ENCODE measurements at places on chromosomes 12 and 14.

GRCh38 chr12:21776175-21776574 lies 1.7 kb upstream of the KCNJ8 start:
- no peak for DNase-seq

GRCh38 chr14:36474593-36474992 lies 45.4 kb downstream of the NKX2-1 start:
- no peak for DNase-seq

- no peak for DNase-seq
These were observed 357.1 kb upstream of the MGAT4C start for GRCh38 chr12:86613311-86613710.

- no peak for DNase-seq
These were observed 183.1 kb downstream of the PHLDA1 start for GRCh38 chr12:75848431-75848925.

DNA sequence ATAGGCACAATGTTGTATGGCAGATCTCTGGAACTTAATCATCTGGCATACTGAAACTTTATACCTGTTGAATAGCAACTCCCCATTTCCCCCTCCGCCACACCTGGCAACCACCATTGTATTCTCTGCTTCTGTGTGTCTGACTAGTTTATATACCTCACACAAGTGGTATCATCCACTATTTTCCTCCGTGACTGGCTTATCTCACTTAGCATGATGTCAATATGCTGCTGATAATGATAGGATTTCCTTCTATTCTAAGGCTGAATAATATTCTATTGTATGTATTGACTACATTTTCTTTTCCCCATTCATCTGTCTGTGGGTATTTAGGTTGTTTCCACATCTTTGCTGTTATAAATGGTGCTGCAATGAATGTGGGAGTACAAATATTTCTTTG lies 21.5 kb downstream of the BRMS1L start:
- DNase-seq, result peak; percentile 29

DNA sequence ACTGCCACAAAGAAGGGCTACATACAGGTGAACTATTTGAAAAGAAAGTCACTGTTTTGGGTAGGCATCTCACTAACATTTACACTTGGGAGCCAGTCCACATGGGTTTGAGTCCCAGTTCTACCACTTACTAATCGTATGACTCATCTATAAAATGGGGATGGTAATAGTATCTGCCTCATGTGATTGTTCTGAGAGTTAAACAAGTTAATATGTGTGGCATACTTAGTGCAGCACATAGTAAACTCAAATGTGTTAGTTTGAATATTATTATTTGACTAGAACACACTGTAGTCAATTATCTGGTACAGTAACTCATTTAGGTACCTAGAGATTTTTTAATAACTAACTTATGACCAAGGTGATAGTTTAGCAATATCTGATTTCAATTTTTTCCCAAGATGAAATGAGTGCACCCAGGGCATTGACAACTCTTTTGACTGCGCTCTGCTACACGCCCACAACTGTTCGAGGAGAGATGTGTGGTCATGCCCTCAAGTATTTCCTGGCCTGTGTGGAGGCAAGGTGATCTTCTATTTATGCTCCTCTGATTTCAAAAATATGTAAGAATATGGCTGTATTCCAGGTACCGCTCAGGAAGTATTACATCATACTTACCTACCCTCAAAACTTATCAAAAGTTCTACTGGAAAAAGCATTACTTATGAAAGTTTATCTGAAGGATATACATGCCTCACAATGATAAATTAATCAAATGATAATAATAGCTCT lies 210.6 kb upstream of the EGLN3 start:
- DNase-seq, result no peak

DNA sequence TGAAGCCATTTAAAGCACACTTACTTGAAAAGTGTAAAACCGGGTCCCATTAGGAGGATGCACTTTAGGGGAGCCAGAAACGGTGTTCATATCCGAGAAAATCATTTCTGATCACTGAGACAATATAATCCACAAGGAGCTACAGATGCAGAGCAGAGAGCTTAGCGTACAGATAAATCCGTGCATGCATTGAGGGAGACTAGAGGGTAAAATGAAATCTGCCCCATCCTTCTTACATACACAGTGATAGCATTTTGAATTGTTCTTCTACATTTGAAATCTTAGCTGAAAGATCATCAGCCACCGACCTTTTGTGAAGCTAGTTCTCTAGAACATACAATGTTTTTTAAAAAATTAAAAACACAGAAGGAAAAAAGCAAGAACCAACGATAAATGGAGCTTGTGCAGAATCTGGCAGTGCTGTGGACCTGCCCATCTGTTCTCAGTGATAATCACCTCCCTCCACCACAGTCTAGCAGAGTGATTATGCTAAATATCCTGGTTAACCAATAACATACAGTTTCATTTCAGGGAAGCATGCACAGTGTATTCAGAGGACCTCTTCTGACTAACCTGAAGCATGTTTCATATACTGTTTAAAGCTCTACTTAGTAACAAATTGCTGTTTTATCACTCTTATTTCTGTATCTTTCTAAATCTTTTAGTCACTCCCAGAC lies 161.1 kb downstream of the PPFIA2 start:
- peak; percentile 46 for DNase-seq

GRCh38 chr12:8629486-8630033 lies 16.9 kb upstream of the AICDA start:
- DNase-seq, result no peak

- peak; percentile 70 for DNase-seq
These were observed 15.4 kb upstream of the TMEM120B start for GRCh38 chr12:121697093-121697698.

GRCh38 chr12:130226771-130227170 lies 64.5 kb downstream of the FZD10 start:
- no peak for DNase-seq

DNA sequence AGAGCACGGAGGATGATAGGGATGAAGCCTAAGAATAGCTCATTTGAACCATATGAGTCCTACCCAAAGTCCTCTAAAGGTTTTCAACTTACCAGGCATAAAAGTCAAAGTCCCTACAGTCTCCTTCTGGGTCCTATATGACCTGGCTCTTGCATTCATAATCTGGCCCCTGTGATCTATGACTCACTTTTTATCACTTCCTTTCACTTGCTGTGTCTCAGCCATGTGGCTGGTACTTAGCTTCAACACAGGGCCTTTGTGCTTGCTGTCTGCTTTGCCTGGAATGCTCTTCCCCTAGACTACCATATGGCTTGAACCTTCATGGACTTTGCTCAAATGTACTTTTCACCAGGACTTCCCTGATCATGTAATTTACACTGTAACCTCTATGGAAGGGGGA lies 137.6 kb upstream of the TMTC1 start:
- no peak for DNase-seq

DNA sequence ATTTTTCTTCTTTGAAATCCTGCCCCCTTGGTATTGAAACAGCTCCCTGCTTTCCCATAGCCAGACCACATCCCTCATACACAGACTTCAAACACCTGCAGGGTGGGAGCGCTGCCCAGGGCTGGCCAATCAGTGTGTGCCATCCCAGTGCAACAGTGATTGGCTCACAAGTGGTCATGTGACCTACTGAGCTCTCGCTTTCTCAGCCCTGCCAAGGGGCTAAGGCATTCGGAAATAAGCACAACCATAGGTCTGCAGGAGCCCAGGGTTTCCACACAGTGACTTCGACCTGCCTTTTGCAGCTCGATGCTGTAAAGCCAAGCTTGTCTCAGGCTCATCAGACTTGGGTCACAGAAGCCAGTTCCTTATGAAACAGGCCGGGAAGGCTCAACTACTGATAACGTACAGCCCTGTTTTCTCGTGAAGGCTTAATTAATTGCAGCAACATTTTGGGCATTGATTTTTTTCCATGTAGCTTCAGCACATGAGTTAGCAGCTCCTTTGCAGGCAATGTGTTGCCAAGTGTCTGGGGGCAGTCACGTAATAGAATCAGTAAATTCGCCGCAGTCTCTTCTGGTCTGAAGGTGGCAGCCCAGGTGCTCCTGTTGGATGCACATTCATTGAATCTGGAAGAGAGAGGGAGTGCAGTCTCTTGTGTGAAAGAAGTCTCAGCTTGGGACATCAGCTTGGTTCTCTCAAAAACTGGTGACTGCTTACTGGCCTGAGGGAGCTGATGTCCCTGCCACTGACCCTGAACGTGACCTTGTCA lies 1091.8 kb downstream of the AACS start:
- no peak for DNase-seq

DNA sequence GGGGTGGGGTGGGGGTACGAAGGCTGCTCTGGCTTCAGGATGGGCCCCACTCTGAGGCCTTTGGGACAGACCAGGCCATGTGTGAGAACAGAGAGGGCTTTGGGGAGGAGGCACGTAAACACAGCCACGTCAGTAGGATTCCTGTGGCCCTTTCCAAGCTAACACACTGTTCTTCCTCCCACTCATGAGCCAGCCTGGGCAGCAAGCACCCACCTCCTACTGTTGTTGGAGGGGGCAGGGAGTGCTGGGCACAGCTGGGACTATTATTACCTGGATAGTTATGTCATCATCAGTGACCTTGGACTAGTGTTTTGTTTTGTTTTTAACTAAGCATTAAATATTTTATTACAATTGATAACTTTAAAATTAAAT lies 5.3 kb downstream of the CHGA start:
- no peak for DNase-seq

DNA sequence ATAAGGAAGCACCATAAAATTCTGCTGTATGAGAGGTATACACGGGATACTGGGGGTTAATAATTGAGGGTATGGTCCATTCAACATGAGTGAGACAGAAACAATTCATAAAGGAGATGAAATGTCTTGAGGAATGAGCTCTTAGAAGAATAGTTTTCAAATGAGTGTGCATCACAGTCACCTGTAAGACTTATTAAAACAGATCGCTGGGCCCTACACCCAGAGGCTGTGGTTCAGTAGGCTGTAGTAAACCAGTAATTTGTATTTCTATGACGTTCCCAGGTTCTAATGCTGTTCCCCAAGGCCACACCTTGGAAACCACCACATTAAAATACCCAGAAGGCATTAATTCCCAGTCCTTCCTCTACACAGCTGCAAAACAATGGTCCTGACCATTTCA lies 49.6 kb downstream of the CAND1 start:
- no peak for DNase-seq

DNA sequence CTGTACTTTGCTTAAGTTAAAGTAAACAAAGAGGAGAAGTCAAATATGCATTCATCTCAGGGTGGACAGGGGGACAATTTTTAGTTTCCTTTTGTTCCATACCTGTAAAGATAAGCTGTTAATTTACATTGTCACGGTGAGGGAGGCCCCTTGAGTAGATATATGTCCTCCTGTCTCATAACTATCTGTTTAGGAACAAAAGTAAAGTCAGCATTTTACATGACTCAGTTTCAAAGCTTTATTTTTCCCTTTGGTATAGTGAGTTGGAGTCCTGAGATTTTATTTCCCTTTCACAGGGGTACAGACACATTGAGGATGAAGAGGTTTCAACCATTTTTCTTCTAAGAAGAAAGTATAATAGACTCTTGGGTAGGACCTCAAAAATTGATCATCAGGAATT lies 50.1 kb downstream of the TESPA1 start:
- DNase-seq, result no peak

- no peak for DNase-seq
These were observed 310.0 kb upstream of the DDHD1 start for GRCh38 chr14:53462931-53463778.

DNA sequence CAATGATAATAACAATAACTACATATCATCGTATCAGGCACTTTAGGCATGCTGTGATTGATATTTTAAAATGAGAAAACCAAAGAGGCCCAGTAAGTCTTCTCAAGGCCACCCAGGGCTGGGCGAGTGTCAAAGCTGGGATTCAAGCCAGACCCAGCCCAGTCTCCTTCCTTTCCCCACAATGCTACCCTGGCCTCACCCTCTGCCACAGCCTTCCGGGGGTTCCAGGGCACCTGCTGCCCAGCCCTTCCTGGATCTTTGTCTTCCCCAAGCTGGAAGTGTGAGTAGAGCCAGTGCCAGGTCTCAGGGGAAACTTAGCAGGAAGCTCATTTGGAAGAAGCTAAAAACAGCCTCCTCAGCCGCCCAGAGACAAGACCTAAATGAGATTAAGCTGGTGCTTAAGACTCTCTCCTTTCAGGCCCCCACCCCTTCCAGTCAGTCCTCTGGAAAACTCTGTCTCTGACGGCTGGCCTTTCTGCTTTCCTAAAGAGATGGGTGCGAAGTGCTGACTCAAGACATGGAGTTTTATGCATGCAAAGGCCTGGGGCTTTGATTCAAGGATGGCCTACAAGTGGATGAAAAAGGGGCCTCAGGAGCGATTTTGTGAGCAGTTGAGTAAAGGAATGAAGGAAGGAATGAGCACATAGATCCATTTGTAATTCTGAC lies 184.2 kb downstream of the KCNA5 start:
- DNase-seq, result no peak

DNA sequence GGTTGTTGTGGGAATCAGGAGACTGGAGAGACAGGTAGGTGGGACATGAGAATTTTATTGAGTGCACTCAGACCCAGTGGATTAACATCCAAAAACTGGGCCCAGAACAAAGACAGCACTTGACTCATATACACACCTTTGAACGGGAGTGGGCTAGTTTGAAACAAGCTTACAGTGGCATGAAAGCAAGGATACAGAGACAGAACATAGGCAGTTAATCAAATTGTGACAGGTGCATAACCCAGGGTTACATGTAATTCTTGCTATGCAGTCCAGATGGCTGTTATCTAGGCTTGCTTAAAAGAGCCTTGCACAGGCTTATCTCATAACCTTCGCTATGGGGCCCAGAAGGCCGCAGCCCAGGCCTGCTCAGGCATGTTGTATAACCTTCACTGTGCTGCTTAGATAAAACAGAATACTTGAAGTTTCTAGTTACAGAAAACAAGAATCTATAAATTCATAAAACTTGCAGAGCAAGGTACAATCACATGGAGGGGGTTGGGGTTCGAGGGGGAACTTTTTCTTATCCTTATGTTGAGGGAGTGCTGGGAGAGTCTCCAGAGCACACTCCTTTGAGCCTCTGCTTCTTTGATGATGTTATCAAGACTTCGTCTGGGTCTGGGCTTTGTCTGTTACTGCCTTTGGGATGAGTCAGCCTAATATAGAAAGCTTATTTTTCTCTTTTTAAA lies 81.7 kb downstream of the TNFAIP2 start:
- no peak for DNase-seq

- DNase-seq, result no peak
These were observed 65.5 kb downstream of the C12orf75 start for GRCh38 chr12:105396024-105396423.

- peak; percentile 94 for DNase-seq
These were observed 161.1 kb downstream of the SUDS3 start for GRCh38 chr12:118537481-118537917.

- no peak for DNase-seq
These were observed 52.6 kb downstream of the DIP2B start for GRCh38 chr12:50557421-50557820.

DNA sequence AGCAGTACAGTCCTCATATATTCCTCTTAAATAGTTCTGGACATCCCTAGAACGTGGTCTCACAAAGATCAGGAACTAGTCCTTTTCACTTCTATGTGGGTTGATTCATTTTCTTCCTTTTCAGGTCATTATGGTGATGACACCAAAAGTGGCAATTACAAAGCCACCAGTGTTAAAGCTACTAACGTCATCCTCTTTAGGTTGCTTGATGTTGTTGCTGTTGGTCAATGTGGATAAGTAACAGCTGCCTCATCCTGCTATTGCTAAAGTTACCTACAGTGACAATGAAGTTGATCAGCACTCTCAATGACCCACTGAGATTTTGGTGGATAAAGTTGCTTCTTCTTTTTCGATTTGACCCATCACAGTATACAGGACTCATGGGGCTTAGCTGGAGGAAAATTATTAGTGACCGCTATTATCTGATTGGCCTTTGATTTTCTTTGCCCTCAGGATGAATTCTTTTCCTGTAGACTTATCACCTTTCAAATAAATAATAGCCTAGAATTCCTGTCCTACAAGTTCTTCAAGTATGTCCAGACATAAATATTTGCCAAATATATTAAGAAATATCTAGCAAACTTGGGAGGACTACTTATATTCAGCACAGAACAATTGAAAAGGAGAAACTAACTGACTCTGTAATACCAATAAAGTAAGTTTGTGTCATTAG lies 54.0 kb upstream of the ATP2B1 start:
- DNase-seq, result no peak

All from NCI-H345 (cell line).